Stimulated activated CD8-positive, alpha-beta memory T cell treated with anti-CD3 and anti-CD28 coated beads, Interleukin-7, amount 100 ng/mL, for 4 hours (primary cell): ENCODE measurements at places on chromosomes 12 and 14.

- DNase-seq = no peak
Measured at GRCh38 chr14:102982852-102983470, 60.5 kb downstream of the AMN start.

GRCh38 chr12:69949311-69950002, 124.4 kb downstream of the MYRFL start:
- no peak for DNase-seq

GRCh38 chr12:14959916-14960496, 1.4 kb downstream of the ARHGDIB start:
- DNase-seq = no peak

DNA sequence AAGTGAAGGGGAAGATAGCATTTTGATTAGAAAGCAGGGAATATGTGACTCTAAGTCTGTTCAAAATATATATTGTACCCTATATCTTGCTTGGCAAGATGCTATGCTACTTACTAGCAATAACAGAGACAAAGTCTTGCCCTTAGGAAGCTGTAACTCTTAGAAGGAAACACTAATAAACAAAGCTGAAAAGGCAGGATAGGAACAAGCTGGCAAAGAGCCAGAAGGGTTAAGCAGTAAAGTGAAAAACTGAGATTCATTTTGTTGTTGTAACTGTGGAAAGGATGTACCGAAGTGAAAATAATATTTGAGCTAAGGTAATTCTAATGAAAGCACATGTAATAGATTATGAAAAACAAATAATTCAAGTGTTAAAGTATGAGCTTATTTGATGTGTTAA, 527.1 kb upstream of the FLRT2 start:
- DNase-seq = no peak

- no peak for DNase-seq
Measured at GRCh38 chr12:116150001-116150400, 127.5 kb downstream of the MED13L start.

GRCh38 chr12:49872781-49873181, 29.9 kb upstream of the BCDIN3D start:
- DNase-seq = no peak

GRCh38 chr12:12511895-12512711, 50.6 kb downstream of the DUSP16 start:
- DNase-seq = no peak

GRCh38 chr14:102407258-102407657, 44.5 kb downstream of the TECPR2 start:
- no peak for DNase-seq

DNA sequence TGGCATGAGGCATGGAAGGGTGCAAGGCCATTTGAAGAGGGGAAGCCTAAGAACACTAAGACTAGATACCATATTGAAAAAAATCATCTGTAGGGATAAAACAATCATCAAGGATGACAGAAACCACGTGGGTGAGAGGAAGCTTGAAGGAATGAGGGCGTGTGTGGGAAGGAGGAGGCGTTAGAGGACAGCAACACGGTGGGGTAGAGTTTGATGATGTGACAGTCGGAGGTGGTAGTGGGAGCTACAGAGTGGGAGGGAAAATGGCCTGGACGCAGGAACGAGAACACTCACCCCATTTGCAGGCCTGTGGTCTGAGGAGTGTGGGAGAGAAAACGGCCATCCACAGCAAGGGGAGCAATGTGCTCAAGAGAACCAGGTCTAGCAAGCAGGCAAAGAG, 25.4 kb upstream of the NUDT4 start:
- DNase-seq = no peak

- DNase-seq = no peak
Measured at GRCh38 chr14:90491221-90491885, 94.5 kb downstream of the CALM1 start.

GRCh38 chr12:122875590-122876220, 20.2 kb downstream of the VPS37B start:
- DNase-seq = no peak

DNA sequence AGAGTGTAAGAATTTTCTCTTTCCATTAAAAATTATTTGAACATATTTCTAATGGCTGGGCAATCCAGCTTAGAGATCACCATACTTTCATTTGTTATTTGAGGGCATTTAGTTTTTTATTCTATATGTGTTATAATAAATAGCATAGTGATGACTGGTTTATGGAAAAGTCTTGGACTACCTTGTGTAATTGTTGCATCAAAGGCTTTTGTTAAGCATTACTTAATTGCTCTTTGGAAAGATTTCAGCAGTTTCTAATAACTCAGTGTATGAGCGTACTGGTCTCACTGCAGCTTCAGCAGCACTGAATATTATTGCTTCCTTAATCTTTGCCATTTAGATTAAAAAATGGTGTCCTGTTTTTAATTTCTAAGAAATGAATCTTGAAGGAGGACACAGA, 22.8 kb downstream of the TMEM19 start:
- DNase-seq = no peak

DNA sequence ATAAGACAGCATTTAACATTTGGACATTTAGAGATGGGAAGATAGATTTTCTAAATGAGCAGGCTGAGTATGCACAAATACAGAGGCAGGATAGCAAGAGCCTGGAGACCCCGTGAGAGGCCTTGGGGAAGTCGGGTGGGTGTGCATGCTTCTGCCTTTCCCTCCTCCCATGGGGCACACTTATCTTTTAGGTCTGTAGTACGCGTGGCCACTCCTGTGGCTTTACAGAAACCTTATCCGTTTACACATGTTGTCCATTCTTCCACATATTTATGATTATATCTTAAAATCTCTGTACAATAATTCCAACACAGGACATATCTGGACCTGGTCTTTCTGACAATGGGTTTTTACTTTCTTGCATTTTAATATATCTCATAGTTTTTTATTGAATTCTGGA, 33.6 kb downstream of the GYS2 start:
- no peak for DNase-seq

- DNase-seq = no peak
Measured at GRCh38 chr14:83441801-83442200, 1908.1 kb upstream of the SEL1L start.

- no peak for DNase-seq
Measured at GRCh38 chr14:87989956-87990299, 3.1 kb downstream of the GALC start.

GRCh38 chr12:47194501-47194900, 114.7 kb upstream of the AMIGO2 start:
- DNase-seq = no peak

- DNase-seq = no peak
Measured at GRCh38 chr12:92141591-92142121, 4.0 kb downstream of the BTG1 start.

GRCh38 chr14:30896435-30896834, 22.1 kb downstream of the COCH start:
- DNase-seq = no peak

- DNase-seq = no peak
Measured at GRCh38 chr12:25152055-25152454, 42.9 kb downstream of the DNAI7 start.
